ENCODE measurements at places on chromosomes 1 and 21.
A peak's percentile ranks its signal among the peaks of the same experiment; 100 is the strongest.

DNA sequence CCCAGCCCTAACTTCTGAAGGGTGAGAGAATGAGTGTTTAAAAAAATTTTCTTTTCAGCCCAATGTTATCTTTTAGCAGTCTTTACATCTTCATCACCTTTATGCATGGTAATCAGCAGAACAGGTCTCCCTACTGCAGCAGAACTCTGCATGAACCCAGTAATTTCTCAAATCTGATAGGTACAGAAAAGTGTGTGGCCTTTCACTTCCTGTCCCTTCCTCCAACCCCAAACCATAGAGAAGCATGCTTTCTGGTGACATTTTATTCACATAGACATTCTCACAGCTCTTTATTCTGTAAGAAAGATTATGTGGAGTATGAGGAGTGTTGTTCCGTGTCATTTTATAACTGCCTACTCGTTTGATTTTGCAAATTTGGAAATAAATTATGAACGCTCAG is 68.6 kb downstream of the RPAP2 start:
- no peak for DNase-seq

DNA sequence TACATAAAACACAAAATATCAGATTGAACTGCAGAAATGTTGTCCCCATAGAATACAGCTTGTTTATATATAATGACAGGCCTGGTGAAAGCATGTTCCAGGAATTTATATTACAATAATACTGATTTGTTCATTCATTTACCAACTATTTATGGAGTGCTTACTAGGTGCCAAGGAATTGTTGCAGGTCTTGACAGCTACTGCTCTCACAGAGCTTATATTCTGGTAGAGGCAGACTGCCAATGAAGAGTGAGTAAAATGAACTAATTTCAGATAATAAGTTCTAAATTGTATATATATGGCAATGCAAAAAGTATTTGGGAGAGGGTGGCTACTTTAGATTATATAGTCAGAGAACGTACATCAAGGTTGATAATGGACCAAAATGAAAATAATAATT is 152.0 kb downstream of the COQ8A start:
- no peak for DNase-seq

- DNase-seq, result no peak
These were observed 1.1 kb downstream of the ZBTB18 start for GRCh38 chr1:244052016-244052727.

GRCh38 chr21:24023936-24024335 is 1583.3 kb downstream of the MRPL39 start:
- no peak for DNase-seq

- DNase-seq, result no peak
These were observed 49.3 kb upstream of the GRIK3 start for GRCh38 chr1:37083603-37084002.

DNA sequence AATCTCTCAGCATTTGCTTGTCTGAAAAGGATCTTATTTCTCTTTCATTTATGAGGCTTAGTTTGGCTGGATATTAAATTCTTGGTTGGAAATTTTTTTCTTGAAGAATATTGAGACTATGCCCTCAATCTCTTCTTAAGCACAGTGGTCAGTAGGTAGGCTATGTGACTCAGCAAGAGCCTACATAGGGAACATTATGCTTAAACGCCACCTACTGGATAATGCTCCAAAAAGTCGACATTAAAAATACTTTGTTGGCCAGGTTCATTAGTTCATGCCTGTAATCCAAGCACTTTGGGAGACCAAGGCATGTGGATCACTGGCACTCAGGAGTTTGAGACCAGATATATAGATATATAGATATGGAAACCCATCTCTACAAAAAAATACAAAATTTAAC is 678.0 kb upstream of the USP24 start:
- no peak for DNase-seq

- DNase-seq, result no peak
These were observed 168.4 kb upstream of the CACNA1E start for GRCh38 chr1:181314959-181315358.

- DNase-seq, result peak; percentile 51
These were observed 246.1 kb upstream of the DUSP10 start for GRCh38 chr1:221987860-221988520.

- peak; percentile 69 for DNase-seq
These were observed 623 bp downstream of the GNG4 start for GRCh38 chr1:235648954-235649367.

- no peak for DNase-seq
These were observed 1.8 kb downstream of the BTG3 start for GRCh38 chr21:17610911-17611310.

DNA sequence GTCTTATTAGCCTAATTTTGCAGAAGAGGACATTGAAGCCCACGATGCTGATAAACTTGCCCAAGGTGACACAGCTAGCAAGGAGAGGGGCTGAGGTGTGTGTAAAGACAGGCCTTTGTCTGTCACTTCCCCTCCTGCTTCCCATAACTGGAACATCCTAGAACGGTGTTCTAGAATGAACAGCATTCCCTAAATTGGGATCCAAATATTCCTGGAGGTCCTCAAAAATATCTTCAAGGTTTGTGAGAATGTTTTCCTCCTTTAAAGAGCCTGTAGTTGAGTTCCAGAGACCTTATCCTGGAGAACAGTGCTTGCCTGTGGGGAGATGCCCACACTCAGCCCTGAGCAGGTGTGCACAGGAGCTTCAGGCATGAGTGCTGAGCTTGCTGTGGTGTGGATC is 41.5 kb upstream of the SAMD13 start:
- DNase-seq, result no peak

DNA sequence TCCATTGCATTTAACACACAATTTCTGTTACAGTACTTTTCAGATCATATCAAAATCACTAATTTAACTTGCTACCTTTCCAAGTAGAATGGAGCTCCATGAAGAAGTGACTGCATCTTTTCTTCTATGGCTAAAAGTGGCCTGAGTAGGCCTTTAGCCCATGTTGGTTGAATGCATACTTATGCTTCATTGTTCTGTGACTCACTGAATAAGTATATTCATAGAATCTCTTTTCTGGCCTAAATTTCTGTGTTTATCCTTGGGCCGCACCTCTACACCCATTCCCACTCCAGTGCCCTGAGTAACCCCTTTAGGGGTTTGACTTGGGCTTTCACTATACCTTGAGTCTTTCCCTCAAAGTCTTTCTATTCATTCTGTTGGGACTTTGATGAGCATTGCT is 42.1 kb upstream of the ARHGAP29 start:
- DNase-seq, result no peak

DNA sequence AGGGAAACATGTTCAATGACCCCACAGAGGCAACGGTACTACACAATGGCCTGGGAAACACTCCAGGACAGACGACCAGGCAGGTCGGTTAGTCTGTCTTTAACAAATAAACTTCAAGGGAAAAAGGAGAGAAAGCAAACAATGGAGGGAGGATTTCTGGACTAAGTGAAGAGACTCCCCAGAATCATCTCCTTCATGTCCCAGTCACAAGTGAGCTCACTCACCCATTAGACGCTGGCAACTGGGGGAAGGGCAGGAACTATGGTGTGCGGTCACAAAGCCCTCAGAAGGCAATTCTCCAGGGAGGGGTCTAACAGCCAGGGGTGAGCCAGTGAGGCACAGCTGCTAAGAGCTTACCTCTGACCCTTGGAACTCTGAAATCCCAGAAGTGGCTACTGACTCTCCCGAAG is 55.7 kb upstream of the NADK start:
- no peak for DNase-seq

DNA sequence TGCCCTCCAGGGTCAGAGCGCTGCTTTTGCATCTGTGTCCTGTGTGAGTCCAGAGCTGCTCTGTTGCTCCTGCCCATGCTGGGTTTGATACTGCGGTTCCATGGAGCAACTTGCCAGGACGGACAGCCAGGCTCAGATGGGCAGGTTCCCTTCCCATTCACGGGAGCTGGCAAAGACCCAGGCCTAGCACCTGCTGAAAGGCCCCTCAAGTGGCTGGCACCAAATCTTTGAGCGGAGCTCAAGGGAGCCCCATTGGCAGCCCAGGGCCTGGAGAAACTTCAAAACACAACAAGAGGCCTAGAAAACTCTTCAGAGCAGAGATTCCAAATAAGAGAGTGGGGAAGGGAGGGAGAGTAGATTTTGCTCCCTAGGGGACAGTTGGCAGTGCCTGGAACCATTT is 97.2 kb downstream of the ACTL8 start:
- no peak for DNase-seq

GRCh38 chr1:234545517-234546386 is 64.2 kb downstream of the IRF2BP2 start:
- no peak for DNase-seq

GRCh38 chr1:92975551-92976232 is 14.4 kb upstream of the DIPK1A start:
- DNase-seq, result no peak

GRCh38 chr1:41653574-41653973 is 169.1 kb upstream of the EDN2 start:
- no peak for DNase-seq

DNA sequence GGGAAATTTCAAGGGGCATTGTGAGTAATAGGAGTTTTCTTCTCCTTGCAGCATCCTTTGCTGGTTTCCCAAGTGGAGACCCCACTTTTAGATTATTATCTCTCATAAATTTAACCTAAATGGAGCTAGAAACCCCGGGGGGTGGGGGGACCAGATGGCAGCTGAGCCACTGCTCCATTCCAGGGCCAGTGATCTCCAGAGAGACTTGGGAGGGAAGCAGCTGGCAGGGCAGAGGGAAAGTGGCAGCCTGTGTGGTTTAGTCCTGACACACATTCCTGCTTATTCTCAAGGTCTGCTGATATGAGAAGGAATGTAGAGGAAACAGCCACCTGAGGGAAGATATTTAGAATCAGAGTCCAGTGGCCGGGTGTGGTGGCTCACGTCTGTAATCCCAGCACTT is 16.3 kb downstream of the PCP4L1 start:
- no peak for DNase-seq

- DNase-seq, result peak; percentile 40
These were observed 29.1 kb downstream of the CHML start for GRCh38 chr1:241611063-241611462.

DNA sequence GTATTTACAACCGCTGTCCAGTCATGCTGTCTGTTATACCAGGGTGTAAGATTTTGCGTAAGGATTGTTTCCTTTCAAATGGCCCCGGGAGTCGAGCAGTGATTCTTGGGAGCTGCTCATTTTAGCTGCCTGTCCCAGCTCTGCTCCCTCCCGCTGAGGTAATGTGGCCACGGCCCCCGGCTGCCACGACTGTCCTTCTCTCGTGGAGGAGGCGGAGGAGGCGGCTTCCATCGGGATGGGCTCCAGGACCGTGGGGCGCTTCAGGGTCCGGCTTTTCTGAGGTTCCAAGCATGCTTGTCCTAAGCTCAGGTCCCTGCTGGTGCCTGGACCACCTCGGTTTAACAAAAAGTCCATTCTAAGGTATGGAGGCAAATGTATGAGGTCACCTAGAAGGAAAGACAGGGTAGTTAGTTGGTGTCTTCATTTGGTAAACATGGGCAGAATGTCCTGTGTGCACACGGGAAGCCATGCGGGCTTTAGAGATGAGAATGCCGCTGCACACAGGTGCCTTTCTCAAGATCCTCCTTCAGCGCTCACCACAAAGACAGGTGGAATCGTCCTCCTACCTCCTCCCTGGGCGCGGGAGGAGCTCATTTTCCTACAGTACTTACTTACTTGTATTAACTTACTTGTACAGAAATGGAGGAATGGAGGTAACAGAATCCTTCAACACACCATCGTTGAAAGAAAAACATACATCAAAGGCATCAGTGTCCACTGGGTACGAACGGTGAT is 145.9 kb downstream of the PCP4 start:
- DNase-seq, result no peak

DNA sequence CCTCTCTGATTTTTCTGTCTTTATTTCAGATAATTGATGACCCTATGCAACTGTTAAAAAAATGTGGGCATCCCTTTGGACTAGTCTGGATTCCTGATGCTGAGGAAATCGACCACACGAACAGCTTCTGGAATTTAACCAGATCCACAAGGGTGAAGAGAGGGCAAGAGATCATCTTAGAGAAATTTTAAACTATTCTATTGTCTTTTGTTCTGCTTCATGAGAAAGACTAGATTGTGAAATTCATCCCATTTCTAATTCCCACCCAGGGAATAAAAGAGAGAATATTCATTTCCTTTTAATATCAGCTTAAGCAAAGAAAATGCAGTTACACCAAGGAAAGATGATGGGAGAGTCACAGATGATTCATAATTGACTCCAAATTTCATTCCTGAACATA is 71.8 kb downstream of the DUSP10 start:
- no peak for DNase-seq

- DNase-seq, result no peak
These were observed 575.7 kb upstream of the ZP4 start for GRCh38 chr1:238466459-238466858.

DNA sequence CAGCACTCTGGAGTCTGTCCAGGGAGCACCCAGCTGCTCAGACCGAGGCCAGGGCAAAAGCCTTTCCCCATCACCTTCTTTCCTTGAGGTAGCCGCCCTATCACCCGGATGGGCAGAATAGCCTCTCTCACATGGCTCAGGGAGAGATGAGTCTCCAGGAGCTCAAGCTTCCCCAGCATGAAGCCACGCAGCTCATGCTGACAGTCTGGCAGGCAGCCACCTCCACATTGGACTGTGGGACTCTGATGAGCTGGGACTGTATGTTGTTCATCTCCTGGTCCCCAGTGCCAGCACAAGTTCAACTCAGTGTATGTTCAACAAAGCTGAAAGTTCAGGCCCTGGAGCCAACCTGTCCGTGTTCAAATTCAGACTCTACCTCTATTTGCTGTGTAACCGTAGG is 75.2 kb upstream of the ZC3H12A start:
- DNase-seq, result no peak

- DNase-seq, result no peak
These were observed at the start of gene SLC37A1 for GRCh38 chr21:42513151-42513984. Gene SLC37A1, plus strand, starts transcription at chr21:42513852. Its CDS starts 4,603 bp downstream, at chr21:42518455.

- DNase-seq, result no peak
These were observed 3.0 kb upstream of the ATP1B1 start for GRCh38 chr1:169103480-169103893.

- DNase-seq, result peak; percentile 76
These were observed at the start of gene ELOA for GRCh38 chr1:23743287-23744152. Gene ELOA, plus strand, starts transcription at chr1:23743471. Its CDS starts 33 bp downstream, at chr1:23743504.

GRCh38 chr1:174040387-174040786 is 18.2 kb upstream of the RC3H1 start:
- DNase-seq, result peak; percentile 57

GRCh38 chr1:172812118-172812517 is 153.2 kb downstream of the FASLG start:
- DNase-seq, result no peak

DNA sequence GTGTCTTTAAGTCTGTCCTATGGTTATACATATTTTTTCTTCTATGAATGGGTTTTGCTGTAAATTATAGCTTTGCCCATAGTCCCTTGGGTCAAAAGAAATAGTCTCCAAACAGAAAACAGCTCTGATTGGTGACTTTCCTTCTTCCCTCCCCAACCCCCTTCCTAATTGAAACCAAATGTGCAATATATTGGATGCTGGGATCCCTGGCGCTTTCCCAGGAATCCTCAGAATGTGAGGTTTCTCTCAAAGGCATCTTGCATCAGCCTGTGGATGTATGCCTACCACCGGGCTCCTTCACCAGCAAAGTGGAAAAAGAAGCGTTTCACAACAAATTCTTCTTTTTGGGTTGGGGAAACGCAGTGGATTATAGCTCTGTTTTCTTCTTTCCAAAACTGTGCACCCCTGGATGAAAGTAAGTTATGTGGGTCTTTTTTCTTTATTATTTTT is at the start of gene DDR2:
Gene DDR2 (plus strand): TSS at position 248 of the 450 bp plus-strand sequence. CDS start 86,600 bp downstream, outside the sequence.
- DNase-seq, result peak; percentile 54

GRCh38 chr1:10794724-10795275 is 1.6 kb downstream of the CASZ1 start:
- no peak for DNase-seq

- no peak for DNase-seq
These were observed 1.9 kb downstream of the RUNX3 start for GRCh38 chr1:24927988-24928688.

GRCh38 chr21:27122686-27123085 is 155.8 kb upstream of the ADAMTS5 start:
- no peak for DNase-seq

Data from HTR-8/SVneo (cell line).